ENCODE measurements at places on chromosomes 16 and 17.

- no peak for DNase-seq
Observed at GRCh38 chr16:69365901-69366300, 14.3 kb upstream of the TMED6 start.

DNA sequence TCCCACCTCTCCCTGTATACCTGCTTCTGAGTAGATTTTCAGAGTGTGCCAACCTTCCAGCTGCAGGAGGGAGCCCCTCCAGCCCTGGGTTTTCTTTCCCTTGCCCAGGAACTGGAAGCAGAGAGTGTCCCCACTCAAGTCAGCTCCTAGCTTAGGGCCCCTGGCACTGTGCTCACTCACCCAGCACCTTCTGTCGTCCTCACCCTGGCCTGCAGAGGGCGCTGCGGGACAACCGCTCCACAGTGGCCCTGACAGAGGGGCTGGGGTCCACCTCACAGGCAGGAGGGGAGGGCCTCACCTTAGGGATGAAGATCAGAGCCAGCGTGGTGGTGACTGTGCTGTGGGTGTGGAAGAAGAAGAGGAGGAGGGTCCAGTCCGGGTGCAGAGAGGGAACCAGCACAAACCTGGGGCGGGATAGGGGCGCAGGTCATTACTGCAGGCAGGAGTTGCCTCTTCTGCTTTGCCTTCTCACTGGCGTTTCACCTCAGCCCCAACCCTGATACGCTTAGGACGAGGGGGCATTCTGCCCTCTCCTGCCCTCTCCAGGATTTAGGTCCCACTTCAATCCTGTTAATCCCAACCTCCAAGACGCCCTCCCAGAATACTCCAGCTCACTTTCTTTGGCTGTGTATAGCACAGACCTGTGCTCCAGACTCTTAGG is 10.0 kb downstream of the GPR179 start:
- DNase-seq = peak; percentile 20

GRCh38 chr17:81652906-81653771 is 3.2 kb downstream of the PDE6G start:
- no peak for DNase-seq

DNA sequence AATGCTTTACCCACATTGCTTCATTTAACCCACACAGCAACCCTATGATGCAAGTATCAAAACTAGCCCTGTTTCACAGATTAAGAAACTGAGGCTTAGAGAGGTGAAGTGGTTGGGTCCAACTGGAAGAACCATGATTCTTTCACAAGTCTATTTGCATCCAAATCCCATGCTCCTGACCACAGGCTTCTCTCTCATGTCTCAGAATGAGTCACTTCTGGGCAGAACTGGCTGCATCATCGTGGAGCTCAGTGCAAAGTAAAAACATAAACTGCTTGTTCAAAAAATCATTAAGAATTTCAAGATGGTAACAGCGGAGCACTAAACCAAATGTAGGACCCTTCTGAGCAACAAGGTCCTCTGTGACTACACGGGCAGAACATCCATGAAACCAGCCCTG is 20.2 kb upstream of the CES1 start:
- DNase-seq = no peak

GRCh38 chr16:81752876-81753227 is 26.2 kb upstream of the PLCG2 start:
- no peak for DNase-seq

DNA sequence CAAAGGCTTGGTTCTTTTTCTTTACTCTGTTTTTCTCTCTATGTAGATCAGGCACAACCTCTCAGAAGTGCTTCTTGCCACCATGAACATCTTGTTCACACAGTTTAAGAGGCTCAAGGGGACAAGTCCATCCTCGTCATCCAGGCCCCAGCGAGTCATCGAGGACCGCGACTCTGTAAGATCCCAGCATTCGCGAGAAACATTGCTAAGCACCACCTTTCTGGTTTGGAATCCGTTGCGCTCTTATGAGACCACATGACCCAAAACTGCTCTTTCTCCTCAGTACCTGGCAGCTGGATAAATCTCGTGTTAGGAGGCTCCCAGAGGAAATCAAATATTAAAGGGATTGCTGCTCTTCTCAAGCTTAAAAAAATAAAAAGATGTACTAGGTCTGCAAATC is 23.3 kb upstream of the SLC12A3 start:
- DNase-seq = no peak

DNA sequence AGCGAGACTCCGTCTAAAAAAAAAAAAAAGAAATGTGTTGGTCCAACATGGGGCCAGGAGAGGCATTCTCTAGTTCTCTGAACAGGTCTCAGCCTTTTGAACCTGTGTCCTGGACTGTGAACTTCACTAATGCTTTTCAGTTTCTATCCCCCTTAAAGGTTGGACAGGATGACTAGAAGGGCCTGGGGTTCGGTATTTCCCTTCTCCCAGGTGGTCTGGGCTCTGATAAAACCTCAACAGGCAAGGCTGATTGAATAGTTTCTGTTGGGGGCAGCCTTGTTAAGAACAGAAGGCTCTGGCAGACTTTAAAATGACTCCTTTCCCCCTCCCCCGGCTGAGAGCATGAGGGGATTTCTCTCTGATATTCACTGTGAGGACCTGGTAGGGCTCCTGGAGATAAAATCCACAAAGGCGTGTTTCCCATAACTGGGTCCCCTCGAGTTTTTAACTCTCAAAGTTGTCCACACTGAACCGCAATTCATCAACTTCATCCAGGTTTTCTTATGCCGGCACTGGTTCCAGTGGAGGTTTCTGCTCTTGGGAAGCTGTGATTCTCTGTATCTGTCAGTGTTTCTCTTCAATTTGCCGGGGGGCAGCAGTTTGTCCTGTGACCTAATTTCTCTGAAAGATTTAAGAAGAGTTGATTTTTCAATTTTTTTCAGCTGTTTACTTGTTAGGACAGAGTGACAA is 91.3 kb downstream of the METRNL start:
- DNase-seq = no peak

GRCh38 chr16:1012722-1013592 is 31.4 kb downstream of the SOX8 start:
- no peak for DNase-seq

GRCh38 chr16:29984137-29984763 is 10.6 kb downstream of the TAOK2 start:
- no peak for DNase-seq

DNA sequence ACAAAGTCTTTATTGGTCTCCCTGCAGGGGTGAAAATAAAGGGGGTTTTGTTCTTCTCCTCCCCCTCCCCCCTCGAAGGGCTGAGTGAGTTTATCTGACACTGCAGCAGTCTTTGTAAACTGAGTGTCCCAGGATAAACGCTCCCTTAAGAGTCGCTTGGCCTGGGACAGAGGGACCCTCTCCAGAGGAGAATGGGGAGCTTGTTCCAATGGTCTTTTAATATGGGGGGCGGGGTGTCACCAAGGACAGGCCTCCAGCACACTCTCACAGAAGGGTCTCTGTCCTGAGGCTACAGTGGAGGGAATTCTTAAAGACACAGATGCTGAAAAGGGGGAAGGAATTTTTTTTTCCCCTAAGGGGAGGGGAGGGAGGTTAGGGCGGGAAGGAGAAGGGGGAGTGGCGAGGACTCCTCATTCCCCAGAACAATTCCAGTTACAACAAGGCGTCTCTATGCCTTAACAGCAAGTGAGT is 455.5 kb downstream of the SOX9 start:
- DNase-seq = no peak

GRCh38 chr17:61144137-61144536 is 255.5 kb upstream of the TBX2 start:
- DNase-seq = no peak

GRCh38 chr17:78125138-78125913 is 3.2 kb downstream of the TMC6 start:
- no peak for DNase-seq

DNA sequence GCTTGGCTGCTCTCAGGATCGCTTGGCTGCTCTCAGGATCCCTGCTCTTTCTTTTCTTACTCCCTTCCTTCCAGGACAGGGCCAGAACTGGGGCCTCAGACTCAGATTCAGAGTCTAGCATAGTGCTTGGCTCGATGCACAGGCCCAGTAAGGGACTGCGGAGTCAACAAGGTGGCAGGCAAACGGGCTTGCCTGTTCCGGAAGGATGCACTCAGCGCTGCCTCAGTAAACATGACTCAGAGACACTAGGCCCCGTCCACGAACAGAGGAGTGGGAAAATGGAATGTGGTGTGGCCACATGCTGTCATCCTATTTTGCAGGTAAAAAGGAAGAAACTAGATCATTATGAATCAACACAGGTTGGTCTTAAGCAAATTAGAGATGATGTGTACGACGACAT is 9.8 kb downstream of the SPHK1 start:
- DNase-seq = no peak

DNA sequence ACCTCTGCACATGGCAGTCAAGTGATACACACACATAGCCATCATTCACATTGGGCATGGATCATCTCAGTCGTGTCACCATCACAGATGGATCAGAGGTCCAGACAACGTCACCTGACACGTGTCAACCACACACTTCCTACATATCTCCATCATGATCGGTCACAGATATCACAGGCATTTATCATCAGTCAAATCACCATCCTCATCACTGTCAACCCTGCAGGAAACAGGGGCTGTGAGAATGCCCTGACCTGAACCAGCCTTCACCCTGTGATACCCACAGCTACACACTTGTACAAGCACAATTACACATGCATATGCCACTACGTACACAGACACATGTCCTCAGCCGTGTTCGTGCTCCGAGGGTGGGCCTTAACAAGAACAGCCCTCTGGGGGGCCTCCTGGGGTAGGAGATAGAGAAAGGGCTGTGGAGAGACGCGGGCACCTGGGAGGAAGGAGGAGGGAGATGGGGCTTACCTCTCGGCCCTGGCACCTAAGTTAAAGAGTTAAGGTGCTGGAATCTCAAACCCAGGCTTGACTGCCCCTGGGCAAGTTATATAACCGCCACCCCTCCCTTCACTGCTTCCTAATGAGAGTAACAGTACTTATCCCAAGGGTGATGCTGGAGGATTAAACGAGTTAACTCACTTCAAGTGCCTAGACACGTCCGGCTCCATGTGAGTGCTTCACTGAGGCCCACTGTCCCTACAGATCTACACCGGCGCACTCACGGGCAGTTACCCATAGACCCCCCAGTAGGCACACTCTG is 1.1 kb downstream of the SLC12A4 start:
- no peak for DNase-seq

GRCh38 chr16:67407788-67408452 is 8.4 kb downstream of the ZDHHC1 start:
- no peak for DNase-seq

GRCh38 chr17:3976675-3977171 is 12.5 kb upstream of the ATP2A3 start:
- DNase-seq = no peak

- DNase-seq = no peak
Observed at GRCh38 chr17:67638871-67639270, 78.9 kb upstream of the NOL11 start.

DNA sequence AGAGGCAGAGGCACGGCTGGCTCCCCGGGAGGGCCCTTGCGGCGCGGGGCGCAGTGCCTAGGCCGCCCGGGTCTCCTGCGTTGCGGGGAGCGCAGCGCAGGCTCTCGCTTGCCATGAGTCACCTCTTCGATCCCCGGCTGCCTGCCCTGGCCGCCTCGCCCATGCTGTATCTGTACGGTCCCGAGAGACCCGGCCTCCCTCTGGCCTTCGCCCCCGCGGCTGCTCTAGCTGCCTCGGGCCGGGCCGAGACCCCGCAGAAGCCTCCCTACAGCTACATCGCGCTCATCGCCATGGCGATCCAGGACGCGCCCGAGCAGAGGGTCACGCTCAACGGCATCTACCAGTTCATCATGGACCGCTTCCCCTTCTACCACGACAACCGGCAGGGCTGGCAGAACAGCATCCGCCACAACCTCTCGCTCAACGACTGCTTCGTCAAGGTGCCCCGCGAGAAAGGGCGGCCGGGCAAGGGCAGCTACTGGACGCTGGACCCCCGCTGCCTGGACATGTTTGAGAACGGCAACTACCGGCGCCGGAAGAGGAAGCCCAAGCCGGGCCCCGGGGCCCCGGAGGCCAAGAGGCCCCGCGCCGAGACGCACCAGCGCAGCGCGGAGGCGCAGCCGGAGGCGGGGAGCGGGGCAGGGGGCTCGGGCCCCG is 390 bp downstream of the FOXL1 start:
- DNase-seq = no peak

DNA sequence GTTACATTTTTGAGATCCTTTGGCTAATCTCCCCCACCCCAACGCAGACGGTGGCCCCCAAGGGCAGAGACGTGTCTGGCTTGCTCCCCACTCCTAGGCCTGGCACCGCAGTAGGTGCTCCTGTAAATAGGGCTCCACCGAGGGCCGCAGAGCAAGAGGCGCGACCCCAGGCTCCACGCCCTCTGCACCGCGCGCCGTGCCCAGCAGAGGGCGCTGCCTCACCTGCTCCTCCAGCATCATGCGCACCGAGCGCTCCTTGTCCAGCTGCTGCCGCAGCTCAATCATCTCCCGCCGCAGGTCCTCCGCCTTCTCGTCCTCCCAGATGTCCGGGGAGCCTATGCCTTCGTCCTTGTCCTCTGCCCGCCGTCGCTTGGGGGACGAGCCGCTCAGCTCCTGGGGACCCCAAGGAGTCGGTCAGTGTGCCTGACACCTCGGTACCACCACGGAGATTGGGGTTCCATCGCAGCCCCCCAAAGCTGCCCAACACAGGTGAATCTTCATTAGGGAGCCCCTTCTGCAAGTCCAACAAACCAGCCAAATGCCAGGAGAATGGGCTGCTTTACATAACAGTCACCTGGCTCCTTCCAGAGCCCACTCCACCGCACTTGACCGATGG is 11.2 kb downstream of the TFAP4 start:
- DNase-seq = peak; percentile 27

- no peak for DNase-seq
Observed at GRCh38 chr17:79720705-79721292, 9.9 kb upstream of the ENPP7 start.

DNA sequence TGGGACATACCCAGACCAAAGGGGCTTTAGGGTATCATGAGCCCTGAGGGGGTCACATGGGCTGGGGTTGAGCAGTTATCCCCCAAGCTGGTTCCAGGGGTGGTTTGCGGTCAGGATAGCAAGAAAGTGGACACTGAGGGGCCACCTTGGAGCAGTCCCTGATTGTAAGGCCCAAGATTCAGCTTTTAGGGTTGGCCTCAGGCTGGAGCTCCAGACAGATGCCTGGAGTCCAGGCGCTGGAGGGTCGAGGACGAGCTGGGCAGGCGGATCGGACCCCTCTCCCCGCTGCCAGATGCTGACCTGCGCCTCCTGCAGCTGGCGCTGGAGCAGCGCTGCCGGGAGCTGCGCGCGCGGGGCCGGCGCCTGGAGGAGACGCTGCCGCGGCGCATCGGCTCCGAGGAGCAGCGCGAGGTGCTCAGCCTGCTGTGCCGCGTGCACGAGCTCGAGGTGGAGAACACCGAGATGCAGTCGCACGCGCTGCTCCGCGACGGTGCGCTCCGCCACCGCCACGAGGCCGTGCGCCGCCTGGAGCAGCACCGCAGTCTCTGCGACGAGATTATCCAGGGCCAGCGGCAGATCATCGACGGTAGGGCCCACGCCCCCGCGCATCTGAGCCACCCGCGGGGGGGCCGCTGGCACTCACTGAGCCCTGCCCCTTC is 10.0 kb downstream of the BTBD17 start:
- no peak for DNase-seq
